ENCODE measurements at places on chromosomes 1 and 21.

DNA sequence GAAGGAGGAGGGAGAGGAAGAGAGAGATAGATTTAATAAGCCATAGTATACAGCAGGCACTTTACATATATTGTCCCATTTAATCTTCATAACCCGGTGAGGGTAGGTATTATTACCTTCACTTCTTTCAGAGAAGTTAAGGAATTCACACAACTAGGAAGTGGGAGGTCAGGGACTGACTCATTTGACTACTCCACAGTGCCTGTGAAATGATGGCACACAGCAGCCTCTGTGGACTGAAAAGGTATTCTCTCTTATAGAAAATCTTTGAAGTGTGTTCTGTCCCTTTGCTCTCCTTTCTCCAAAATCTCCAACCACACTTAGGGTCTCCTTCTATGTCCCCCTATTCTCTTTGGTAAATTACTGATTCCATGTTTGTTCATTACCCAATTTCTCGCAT lies 23.9 kb downstream of the PALMD start:
- DNase-seq, result no peak

DNA sequence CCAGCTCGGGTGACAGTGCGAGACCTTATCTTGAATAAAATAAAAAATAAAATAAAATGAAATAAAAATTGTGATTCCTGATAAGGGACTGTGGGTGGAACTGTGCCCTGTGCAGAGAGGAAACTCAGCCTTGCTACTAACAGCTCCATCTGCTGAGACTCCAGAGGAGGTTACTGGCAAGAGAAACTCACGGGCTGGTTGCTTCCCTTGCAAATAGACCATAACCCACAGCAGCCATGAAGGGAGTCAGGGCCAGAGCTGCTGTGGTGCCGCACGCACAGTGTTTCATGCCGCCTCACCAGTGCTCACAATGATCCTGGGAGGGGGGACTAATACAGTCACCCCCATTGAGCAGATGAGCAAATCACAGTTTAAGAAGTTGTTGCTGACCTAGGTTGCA lies 13.7 kb downstream of the ZBTB17 start:
- no peak for DNase-seq

DNA sequence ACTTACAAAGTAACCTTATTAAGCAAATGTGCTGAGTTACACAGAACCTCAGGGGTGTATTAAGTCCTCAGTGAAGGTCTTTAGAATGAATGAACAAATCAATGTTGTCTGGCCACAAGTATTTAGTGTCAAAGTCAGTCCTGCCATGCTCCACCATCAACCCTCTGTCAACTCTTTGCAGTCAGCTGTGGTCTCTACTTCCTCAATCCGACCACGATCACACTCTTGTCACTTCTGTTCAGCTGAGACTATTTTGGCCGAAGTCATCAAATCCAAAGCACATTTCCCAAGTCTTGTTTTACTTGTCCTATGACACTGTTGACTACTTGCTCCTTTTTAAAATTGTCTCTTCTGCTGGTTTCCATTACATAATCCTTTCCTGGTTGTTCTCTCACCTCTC lies 173.5 kb downstream of the ST6GALNAC5 start:
- DNase-seq, result no peak

DNA sequence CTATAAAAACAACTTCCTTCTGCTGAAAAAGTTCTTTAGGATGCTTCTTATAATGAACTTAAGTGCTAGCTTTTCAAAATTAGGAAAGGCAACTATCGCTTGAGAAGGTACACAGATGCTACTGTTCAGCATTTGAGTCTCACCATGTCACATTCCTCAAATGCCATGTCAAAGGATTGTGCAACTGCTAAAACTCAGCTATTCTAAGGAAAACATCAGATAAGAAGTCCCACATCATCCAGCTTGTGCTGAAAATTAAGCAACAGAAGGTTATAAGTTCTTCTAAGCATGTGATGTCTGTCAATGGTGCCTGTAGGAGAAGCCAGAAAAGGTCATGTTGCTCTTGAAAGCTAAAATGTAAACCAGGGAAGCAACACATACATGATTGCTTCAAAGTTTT lies 36.5 kb downstream of the MCOLN2 start:
- DNase-seq, result peak; percentile 22

- DNase-seq, result no peak
Measured at GRCh38 chr1:170250531-170251276, 104.9 kb downstream of the NTMT2 start.

GRCh38 chr1:64745181-64745985 lies 508 bp downstream of the RAVER2 start:
- peak; percentile 33 for DNase-seq

GRCh38 chr1:20138961-20139550 lies at the start of gene PLA2G2F:
PLA2G2F (plus strand) TSS chr1:20139323; CDS start chr1:20139428, 105 bp downstream.
- DNase-seq, result no peak

DNA sequence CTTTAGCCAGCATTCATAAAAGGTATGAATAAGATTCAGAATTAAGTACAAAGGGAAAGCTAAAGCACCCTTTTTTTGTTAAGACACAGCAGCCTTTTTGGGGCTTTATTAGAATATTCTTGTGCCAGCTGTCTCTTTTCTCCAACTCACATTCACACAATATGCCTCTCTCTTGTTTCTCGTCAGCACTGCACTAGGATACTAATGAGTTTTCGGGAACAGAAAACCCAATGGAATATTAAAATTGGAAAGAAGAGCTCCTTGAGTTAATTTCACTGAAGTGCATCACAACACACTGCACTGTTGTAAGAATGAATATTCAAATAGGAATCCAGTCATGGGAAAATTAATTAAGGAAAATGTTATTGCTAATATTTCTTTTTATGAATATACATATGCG lies 410.4 kb upstream of the BEND5 start:
- DNase-seq, result no peak

GRCh38 chr1:54844564-54844963 lies 42.4 kb downstream of the DHCR24 start:
- DNase-seq, result no peak

DNA sequence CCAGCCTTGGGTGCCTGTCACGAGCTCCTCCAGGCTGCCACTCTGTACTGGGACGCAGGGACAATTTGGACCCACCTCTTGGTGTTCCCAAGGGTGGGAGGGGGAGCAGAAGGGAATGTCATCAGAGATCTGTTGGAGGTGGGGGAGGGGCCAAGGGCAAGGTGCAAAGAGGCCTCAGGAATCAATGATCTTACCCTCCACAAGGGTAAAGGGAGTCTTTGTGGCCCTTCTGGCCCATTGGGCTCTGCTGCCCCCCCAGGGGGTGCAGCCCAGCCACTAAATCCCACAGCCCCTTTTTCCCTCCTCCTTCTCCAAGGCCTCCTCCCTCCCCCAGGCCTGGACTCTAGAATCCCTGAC lies 8.5 kb downstream of the TTC39A start:
- no peak for DNase-seq

DNA sequence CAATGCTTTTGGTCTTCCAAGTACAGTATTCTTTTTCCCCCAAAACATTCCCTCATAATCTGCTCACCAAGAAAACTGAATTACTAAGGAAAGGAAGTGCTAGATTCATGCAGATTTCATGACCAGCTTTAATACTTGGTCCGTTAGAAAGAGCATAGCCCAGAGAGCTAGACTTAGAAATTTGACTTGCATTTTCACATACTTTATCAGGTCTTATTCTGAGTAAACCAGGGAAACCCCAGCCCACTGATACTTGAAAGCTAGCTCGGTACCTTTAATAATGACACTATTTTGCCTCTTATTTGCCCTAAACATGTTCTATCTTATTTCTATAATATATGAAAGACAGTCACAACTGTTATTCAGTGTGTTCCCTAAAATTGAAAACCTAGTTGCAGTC lies 204.5 kb downstream of the TTLL7 start:
- DNase-seq, result no peak

DNA sequence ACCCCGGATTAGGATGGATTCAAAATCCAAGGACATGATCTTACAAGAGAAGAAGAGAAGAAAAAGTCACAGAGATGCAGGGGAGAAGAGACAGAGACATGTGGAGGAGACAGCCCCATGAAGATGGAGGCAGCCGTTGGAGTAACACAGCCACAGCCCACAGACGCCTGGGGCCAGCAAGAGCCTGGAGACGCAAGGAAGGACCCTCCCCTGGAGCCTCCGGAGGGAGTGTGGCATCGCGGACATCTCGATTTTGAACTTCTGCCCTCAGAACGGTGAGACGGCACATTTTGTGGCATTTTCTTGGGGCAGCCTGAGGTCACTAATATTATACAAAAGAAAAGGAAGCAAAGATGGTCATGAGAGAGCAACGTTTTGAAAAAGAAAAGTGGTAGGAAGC lies 28.8 kb downstream of the ABCG1 start:
- no peak for DNase-seq

DNA sequence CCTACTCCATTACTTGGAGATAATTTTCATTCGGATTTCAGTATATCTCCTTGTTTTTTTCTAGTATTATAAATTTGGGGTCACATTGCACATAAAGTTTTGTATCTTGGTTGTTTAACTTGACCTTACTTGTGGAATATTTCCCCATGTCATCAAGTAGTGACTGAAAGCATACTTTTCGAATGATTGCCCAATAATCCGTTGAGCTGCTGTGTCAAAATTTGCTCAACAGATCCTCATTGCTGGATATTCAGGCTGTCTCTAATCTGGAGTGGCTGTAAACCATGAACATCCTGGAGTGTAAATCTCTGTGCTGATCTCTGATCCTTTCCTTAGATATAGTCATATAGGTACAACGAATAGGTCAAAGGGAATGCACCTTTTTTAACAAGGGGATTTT lies 4.9 kb downstream of the NIPAL3 start:
- no peak for DNase-seq

- peak; percentile 54 for DNase-seq
Measured at GRCh38 chr1:109790735-109791494, 27.2 kb upstream of the EPS8L3 start.

DNA sequence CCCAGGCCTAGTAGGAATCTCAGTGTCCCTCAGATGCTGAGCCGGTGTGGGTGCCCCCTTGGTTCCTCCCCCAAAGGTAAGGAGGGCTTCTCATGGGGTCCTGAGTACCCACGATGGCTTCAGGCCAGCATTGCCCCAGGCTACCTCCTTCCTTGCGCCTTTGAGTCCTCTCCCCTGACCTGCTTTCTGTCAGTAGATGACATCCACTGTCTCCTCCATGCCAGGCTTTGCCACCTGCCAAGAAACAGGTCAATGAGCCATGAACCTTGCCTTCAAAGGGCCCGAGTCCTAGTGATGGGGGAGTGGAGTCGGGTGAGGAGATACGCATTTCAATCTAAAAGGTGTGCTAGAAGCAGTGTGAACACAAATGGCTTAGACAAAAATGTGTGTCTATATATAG lies 15.6 kb downstream of the WNT4 start:
- no peak for DNase-seq

DNA sequence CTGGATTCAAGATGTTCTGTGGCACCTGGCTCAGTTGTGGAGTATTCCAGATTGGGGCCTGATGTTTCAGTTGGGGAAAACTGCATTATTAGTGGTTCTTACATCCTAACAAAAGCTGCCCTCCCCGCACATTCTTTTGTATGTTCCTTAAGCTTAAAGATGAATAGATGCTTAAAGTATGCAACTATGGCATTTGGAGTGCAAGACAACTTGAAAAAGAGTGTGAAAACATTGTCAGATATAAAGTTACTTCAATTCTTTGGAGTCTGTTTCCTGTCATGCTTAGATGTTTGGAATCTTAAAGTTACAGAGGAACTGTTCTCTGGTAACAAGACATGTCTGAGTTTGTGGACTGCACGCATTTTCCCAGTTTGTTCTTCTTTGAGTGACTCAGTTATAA lies 7.2 kb downstream of the FPGT start:
- DNase-seq, result no peak

DNA sequence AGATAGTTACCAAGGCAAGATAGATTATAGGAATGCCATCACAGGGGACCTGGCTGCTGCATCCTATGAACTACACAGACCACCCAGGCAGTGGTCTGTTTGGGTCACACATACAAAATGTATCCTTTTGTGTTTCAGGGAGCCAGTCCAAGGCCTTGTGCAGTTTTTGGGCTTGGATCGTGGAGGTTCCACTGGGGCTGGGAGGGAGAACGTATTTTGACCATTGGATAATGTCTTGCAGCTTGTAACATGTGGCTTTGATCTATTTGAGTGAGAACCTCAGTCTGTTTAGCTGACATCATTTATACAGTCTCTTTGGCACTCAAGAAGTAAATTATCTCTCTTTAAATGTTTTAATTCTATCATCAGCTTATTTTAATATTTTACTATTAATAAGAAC lies 147.3 kb downstream of the DUSP10 start:
- DNase-seq, result no peak

DNA sequence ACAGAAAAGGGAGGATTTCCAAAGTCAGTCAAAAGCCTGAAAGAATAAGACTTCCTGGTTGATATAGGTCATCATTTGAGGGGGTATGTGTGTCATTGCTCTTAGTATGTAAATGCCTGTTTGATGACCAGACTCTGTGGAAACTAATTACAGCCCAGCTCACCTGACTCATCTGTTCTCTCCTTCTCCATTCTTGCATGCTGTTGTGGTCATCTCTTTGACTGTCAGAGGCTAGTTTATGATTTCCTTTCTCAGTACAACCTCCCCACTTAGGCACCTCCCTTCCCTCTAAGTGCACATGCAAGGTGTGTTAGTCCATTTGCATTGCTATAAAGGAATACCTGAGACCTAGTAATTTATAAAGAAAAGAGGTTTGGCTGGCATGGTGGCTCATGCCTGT lies 2.4 kb upstream of the C1orf116 start:
- no peak for DNase-seq

DNA sequence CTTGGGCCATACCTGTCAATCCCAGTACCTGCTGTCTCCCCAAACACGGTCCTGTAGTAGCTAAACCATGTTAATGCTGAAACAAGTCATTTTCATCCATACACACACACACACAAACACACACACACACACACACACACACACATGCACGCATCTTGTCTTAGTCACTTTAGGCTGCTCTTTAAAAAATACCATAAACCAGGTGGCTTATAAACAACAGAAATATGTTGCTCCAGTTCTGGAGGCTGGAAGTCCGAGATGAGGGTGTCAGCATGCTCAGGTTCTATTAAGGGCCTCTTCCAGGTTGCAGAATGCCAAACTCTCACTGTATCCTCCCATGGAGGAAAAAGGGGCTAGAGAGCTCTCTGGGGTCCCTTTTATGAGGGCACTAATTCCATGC lies 129.9 kb downstream of the NTPCR start:
- DNase-seq, result no peak

GRCh38 chr1:246831543-246831942 lies 100.2 kb downstream of the AHCTF1 start:
- no peak for DNase-seq

DNA sequence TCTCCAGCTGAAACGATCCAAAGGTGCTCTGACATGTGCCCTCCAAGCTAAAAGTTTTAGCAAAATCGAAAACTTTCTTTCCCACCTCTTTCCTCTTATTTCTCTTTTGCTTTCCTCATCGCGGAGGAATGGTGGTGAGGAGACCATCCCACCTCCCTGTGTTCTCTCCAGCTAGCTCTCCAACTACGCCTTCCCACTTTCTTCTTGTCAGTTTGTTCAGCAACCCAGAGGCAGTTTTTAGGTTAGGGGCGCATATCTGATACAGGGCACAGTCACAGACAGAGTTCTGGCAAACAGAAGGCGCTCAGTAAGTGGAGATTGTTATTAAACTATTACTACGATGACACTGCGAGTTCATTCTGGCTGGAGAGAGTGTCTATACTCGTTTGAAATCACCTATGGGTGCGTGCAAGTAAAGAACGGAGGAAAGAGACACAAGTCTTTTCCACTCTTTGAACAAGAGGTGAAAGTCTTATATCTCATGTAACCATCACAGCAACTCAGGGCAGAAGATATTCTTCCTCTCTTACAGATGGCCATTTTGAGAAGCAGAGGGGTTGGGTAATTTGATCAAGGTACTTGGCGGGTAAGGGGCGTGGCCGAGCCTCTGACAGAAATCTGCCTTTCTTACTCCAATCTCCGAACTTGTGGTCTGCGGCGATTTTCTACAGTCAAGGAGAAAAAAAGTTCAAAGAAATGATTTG lies 13.9 kb downstream of the HLX start:
- no peak for DNase-seq

Measured in HuH-7 (cell line).